ENCODE measurements at places on chromosomes 4 and X.

DNA sequence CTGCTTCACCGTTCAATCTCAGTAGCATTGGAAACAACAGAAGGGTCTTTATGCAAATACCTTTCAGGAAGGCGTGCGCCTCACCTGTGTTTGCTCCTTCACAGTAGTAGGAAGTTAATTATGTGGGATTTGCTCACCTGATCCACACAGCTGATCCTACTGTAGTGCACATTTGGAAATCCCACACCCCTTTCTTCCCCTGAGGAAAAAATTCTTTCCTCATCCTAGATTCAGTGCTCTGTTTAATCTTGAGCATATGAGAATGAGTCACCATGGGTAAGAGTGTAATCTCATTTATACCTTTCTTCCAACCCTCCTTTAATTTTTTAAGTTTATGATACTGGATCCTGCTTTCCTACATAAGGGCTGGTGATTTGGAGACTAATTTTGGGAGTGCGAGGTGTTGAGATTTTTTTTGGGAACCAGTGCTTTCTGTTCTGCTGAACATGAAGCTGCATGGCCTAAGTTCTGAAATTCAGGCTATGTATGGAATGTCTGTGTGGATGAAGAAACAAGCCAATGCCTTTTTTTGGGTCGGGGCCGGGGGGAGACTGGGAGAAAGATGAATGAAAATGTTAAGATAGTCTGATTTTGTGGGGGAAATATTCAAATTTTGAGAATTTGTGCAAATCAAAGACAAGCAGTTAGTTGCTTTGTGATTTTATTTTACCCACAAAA is 19.0 kb downstream of the GAB1 start:
- DNase-seq = no peak

GRCh38 chrX:104193485-104193884 is 27.2 kb downstream of the FAM199X start:
- DNase-seq = no peak

DNA sequence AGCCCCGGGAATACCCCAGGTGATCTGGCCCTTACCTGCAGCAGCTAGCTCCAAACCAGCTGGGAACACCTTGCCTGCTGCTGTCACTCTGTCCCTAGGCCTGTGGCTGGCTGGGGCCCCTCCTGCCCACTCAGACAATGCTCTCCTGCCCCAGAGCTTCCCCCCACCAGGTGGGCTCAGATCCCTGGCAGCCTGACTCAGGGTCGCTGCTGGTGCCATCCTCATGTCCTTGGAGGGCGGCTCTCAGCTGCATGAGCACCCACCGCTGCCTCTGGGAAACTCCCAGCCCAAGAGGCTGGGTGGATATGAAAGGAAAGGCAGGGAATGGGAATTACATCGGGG is 15.8 kb downstream of the C4orf50 start:
- no peak for DNase-seq

DNA sequence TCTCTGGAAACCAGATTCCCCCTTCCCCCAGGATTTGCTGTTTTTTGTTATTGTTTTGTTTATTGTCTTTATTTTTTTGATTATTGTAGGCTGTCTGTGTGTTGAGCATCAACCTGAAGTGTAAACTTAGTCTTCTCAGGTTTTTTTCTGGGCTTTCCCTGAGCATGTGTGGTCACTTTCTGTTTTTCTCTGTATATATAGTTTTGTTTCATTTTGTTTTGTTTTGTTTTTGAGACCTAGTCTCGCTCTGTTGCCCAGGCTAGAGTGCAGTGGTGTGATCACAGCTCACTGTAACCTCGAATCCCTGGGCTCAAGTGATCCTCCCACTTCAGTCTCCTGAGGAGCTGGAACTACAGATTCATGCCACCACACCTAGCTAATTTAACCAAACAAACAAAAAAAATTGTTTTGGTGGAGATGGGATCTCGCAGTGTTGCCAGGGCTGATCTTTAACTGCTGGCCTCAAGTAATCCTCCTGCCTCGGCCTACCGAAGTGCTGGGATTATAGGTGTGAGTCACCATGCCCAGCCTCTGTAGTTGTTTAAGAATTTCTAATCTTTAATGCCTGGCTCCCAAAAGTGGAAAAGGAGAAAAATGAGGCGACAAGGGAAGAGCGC is 9.1 kb downstream of the IL13RA1 start:
- no peak for DNase-seq

GRCh38 chr4:70874268-70875156 is 27.7 kb upstream of the MOB1B start:
- no peak for DNase-seq

DNA sequence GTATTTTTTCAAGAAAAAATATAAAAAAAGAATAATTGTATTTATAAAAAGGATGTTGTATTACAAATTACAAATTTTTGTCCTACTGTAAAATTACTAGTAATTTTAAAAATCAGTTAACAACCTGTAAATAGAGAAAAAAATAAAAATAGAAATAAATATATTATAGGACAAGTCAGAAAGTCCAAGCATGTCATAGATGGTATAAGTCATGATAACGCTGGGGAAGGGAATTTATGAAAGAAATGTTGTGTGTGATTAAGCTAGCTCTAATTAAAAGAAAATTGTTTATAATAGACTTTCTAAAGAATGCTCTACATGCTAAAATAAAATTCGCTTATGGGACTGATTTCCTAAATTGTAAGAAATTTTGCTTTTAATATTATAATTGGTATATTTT is 2329.9 kb downstream of the ARAP2 start:
- no peak for DNase-seq

DNA sequence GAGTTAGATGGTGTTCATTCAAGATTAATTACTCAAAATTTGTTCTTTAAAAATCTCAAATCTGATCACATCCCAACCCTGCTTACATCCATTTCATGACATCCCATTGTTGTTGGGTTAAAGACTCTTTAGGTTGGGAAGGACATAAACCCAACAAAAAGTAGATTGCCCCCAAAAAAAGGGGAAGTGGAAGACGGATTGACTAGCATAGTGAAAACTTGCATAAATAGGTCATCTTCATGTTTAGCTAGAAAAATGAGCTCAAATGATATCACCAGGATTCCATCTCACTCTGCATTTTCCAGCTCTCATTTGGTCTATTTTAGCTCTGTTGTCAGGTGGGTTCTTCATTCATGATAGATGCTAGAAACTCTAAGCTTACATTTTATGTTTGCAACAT is 18.5 kb upstream of the TET2 start:
- DNase-seq = no peak

- DNase-seq = no peak
These were observed 973.1 kb upstream of the GRID2 start for GRCh38 chr4:91330555-91331137.

- no peak for DNase-seq
These were observed 104.7 kb upstream of the SORBS2 start for GRCh38 chr4:185916683-185917082.

DNA sequence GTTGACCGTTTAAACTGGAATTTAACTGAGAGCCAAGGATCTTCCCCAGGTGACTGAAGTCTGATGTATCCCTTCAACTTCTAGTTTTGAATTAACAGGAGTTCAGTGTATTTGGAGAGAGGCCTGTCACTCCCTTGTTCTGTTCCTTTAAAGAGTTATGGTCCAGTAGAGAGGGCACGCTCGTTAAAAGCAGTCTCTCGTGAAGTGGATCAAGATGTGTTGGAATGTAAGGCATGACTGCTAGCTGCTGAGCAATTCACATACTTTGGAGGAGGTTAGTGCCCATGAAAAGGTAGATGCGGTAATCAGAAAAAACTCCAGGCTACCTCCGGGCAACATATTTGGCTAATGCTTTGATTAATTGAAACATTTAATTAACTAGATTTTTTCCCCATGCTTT is 65.7 kb downstream of the SHROOM2 start:
- DNase-seq = no peak

DNA sequence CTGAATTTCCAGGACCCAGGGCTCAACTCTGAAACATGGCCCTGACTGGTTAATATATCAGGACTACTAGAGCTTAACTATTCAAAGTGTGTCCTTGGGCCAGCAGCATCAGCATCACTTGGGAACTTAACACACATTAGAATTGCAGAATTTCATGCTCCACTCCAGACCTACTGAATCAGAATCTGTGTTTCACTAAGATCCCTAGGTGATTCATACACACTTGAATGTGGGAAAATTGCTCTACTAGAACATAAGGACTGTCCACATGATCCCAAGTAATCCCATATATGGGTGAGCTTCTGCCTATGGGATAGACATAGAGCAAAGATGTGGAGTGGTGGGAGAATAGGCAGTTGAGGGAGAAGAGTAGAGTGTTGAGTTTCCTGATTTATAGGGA is 192.5 kb upstream of the CLNK start:
- no peak for DNase-seq

GRCh38 chr4:84849051-84849640 is 117.3 kb downstream of the WDFY3 start:
- no peak for DNase-seq

DNA sequence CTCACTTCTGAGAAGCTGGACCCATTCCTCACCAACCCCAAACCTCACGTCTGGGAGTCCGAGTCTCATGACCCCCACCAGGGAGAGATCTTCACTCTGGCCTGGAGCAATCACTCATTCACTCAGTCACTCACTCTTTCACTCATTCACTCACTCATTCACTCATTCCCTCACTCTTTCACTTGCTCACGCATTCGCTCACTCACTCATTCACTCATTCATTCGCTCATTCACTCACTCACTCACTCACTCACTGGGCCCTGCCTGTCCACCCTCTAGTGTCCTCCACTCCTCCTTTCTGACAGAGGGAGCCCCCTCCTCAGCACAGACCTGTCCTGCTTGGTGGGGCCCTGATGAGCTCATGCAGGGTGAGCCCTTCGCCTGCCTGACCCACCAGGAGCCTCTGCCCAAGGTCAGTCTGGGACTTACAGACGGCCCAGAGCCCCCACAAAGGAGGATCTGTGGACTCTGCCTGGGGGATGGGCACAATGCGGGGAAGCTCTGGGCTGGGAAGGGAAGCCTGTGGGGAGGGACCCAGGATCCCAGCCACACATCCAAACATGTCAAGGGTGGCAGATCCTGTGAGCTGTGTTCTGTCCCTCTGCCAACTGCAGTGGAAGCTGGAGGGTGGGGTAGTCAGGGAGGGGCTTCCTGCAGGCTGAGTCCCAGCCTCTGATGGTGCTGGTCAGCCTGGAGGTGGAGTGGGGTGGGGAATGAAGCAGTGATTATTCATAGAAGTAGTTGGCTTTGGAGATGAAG is 18.5 kb downstream of the CPZ start:
- DNase-seq = no peak

- no peak for DNase-seq
These were observed 819.5 kb downstream of the TECRL start for GRCh38 chr4:63589796-63590195.

DNA sequence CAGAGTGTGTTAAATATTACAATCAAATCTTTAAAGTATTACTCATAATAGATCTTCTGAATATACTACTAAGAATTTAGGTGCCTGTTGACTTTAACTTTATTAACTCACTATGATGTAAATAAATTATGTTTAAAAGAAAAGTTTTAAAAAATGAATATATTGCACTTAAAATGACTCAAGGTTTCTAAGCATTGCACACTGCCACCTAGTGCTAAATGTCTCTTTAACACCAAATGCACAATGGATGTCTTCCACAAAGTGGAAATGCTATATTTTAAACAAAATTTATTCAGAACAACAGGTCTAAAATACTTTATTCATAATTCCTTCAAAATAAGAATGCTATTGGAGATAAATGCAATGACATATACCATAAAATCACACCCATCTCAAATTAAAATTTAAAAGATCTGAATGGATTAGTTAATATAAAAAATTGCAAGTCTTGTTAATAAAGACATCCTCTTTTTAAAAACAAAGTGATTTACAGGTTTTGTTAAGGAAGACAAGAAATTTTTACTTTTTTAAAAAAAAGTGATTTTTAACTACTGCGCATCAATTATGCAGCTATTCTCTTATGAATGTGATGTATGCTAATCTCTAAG is 5.5 kb downstream of the INPP4B start:
- no peak for DNase-seq

- DNase-seq = no peak
These were observed 55.8 kb downstream of the MAP9 start for GRCh38 chr4:155321006-155321405.

DNA sequence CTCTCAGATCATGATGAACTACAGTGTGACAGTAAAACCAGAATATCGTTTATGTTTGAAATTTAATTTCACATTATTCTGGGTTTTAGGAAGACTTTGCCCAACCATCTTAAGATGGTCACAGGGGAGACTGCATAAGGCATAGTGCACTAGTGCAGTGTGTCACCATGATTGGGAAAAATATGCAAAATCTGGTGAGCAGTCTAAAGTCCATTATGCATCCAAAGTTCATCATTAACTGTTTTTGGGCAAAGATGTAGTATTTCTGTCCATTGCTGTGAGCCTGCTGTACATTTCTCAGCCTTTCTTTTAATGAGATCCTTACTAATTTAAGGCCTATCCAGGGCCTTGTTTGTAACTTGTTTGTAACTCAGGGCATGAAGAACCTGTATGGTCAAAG is 11.3 kb upstream of the MFAP3L start:
- DNase-seq = no peak

GRCh38 chr4:118327554-118328241 is 25.1 kb downstream of the PRSS12 start:
- no peak for DNase-seq

- DNase-seq = no peak
These were observed 16.3 kb upstream of the FAT1 start for GRCh38 chr4:186739802-186740434.

DNA sequence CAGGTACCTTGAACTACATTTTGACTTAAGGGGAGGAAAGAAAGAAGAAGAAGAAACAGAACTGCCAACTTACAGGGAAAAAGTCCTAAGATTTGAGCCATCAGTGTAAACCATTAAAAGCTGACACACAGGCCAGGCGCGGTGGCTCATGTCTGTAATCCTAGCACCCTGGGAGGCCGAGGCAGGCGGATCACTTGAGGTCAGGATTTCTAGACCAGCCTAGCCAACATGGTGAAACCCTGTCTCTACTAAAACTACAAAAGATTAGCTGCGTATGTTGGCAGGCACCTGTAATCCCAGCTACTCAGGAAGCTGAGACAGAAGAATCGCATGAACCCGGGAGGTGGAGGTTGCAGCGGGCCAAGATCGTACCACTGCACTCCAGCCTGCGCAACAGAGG is 389.7 kb upstream of the FAM241A start:
- DNase-seq = no peak

Measured in T-helper 2 cell (primary cell).